Hippocampal formation (tissue), 2 donors: ENCODE measurements at places on chromosomes 5 and 9.

DNA sequence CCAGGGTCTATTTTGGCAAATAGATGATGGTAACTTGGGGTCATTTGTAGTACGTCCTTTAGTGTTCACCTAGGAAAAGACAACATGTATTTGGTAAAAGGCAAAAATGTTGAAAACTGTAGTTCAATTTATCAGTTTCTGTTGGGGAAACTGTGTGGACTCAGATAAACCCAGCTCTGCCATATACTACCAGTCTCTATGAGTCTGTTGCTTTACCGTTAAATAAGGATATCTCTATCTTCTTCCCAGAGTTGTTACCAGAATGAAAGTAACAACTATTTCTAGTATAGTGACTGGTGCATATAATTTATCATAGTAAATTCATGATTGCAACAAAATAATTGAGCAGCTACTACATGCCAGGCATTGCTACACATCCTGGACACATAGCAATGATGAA lies 3.8 kb upstream of the IQGAP2 start:
- DNase-seq: no peak

DNA sequence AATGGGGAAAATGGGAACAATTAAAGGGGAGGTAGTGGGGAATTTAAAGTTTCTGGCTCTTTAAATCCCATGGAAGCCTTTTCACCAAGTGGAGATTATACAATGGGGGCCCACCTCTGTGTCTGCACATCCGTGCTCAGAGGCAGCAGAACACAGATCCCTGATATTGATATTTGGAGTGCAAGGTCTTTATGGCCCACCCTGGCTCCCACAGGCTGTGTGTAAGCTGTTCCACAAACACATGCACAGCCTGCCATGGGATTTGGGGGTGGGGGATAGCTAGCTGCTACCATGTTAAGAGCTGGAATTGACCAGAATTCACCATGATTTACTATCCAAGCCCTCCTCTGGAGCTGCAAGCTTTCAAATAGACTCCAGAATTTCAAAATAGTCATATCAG lies 55.9 kb downstream of the RASGEF1C start:
- DNase-seq: no peak

DNA sequence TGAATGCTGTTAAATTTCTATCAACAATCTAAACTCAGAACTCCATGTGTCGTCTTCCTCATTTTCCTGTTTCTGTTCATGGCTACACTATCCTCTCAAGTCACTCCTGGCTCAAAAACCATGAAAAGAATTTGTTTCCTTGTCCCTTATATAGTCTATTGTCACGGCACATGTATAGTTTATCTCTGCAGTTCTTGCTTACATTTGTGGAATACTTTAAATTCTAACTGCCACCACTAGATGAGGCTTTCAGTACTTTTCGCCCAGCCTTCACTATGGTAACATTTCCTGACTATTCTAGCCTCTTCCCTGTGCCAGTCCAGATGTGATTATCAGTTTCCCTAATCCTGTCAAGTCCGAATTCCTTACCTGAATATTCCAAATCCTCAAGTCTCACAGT lies 34.6 kb downstream of the PKD2L2 start:
- no peak for DNase-seq

DNA sequence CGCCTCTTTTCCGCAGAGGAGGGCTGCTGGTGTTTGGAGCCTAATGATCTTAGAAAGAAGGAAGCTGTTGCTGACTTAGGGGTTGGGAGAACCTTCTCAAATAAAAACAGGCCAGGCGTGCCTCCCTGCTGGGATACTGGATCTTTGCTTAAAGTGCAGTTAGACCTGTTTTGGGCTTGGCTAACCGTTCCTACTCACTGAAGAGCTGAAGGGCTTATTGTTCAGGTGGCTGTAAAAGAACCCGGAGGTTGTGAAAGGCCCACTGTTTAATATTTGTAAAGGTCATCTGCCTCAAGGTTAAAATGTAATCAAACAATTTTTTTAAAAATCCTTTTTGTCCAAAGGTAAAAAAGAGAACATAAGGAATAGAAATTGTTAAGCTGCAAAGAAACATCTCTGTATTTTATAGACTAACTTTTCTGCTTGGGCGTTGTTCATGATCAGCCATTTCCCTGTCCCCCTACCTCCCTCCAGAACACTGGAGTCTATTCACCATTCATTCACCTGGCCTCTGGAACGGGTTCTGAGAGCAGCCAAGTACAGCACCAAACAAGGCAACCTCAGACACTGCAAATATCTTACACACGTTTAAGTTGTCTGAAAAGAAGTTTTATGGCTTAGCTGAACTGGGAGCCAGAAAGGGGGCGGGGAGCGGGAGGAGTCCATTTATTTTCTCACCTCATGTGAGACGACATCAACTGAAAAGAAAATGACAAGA lies 18.6 kb upstream of the MTMR12 start:
- DNase-seq: no peak

DNA sequence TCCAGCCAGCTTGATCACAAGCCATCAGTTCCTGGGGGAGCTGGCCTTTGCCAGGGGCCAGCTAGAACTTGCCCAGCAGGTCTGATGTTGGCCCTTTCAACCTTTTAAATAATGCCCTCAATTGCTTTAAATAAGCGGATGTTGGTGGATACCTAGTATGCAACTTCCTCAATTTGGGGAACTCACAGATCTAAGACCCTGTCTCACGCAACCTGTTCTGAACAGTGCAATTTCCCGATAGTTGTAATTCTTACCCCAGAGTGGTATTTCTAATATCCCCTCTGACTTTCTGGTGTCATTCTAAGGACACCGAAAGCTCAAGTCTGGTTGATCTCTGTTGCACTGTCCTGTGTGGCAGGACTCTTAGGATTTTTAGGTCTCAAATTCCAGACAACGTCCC lies 23.1 kb downstream of the GALNT12 start:
- DNase-seq: no peak

GRCh38 chr5:170596482-170597044 lies 92.7 kb downstream of the KCNIP1 start:
- no peak for DNase-seq

DNA sequence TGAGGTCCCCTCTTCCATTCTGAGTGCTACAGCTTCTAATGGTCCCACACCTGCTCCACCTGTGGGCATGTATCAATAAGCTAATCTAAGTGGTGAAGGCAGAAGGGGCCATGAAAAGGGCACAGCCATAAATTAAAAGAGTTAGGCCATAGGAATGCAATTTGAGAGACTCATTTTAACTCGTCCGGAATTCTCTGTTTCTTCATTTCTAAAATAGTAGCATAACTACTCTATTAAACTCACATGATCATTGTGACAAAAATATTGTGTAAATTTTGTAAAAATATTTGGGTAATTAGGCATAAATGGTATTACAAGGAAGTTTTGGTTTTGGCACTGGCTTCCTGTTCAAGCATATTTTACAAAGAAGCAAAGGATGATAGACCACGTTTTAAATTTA lies 103.1 kb upstream of the TXNDC8 start:
- no peak for DNase-seq

DNA sequence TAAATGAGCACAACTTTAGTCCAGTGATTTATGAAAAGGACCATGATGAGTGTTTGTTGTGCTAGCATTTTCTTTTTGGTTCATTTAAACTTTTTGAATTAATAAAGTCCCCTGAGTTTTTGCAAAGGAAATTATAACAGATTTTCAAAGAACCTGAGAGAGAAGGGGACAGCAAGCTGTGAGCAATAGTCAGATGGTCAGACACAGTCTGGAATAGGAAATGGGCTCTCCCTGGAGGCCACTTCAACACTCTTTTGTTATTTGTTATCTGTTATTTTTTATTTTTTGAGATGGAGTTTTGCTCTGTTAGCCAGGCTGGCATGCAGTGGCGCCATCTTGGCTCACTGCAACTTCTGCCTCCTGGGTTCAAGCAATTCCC lies 171.1 kb downstream of the ARHGEF28 start:
- DNase-seq: no peak

DNA sequence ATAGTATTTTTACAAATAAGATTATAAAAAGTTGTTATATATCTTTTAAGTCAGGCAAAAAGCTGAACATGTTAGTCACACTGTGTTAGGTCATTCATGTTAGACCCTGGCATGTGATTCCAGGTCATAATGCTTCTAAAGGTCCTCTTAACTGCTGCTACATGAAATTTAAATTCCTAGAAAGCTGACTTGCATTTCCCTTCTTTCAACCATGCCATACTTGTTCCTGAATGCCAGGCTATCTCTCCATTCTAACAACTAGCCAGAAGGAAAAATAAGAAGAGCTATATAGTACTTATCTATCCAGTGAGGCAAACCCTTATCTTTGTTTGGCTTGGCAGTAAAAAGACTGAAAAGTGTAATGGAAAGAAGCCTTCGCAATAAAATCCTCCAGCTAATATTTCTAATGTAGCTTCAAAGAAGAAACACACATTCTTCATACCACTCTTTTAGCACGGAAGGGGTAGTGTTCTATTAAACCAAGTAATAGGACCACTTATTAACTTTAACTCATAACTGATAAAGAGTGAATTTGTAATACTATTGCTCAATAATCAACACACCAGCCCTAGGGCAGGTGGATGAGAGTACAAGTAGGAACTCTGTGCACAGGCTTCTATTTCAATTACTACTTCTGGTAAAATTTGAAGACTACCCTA lies 310.2 kb downstream of the PDE4D start:
- no peak for DNase-seq

DNA sequence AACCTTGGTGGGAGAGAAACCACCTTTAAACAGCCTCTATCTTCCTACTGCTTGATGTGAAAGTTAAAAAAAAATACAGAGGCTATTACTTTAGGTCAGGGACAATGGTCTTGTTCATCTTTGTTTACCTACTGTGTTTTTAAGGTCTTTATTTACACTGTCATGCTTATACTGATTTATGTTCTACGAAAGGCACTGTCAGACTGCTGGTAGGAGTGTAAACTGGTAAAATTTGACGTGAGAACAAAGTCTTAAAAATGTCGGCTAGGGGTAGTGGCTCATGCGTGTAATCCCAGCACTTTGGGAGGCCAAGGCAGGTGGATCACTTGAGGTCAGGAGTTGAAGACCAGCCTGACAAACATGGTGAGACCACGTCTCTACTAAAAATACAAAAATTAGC lies 42.1 kb upstream of the ELOVL7 start:
- DNase-seq: no peak

DNA sequence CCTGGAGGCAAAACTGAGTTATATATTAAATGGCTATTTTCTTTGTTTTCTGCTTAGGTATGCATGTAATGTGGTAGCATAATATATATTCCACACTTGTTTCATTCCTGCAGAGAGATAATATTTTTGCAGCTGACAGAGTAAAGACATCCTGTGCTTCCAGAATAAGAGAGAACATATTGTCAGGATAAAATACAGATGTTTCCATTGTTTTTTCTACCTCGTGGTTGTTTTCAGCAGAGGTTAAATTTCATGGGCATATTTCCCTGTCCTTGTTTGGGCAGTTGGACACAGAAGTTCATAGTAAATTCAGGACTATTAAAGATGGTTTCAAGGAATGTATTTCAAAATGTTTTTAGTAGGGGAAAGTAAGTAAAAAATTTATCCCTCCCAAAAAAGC lies 47.6 kb upstream of the MEGF10 start:
- DNase-seq: no peak

- DNase-seq: no peak
Measured at GRCh38 chr9:133359399-133360175, 3.2 kb downstream of the SURF2 start.

GRCh38 chr9:15505921-15506320 lies 4.8 kb downstream of the PSIP1 start:
- no peak for DNase-seq

GRCh38 chr5:59424515-59424914 lies 469.0 kb downstream of the PDE4D start:
- DNase-seq: no peak
